ENCODE measurements at places on chromosomes 13 and 19.

DNA sequence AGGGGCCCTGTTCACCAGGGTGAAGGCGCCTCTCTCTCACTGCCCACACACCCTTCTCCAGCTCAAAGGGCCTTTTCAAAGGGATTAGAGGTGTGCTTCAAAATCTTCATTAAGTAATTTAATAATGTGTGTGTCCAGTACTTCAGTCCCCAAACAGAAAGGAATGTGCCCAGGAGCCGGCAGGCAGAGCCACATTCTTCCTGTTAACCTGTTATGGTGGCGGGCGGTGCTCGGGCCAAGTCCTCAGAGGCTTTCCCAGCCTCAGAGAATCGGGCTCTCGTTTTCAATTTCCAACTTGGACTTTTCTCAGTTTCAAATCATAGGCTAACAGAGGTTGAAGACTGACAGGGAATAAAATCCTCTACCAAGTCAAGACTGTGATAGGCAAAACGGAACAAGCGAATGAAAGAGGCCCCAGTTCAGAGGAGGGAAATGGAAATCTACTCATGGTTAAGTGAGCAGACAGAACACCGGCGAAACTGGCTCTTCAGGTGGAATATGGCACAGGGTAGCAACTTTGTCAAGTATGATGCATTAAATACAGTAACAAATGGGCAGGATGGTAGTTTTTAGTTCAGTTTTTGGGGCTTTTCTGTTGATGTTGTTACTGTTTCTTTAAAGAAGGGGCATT, 68.6 kb downstream of the FOXO1 start:
- no peak for DNase-seq

- DNase-seq, result no peak
Measured at GRCh38 chr13:42328672-42329071, 56.7 kb downstream of the AKAP11 start.

DNA sequence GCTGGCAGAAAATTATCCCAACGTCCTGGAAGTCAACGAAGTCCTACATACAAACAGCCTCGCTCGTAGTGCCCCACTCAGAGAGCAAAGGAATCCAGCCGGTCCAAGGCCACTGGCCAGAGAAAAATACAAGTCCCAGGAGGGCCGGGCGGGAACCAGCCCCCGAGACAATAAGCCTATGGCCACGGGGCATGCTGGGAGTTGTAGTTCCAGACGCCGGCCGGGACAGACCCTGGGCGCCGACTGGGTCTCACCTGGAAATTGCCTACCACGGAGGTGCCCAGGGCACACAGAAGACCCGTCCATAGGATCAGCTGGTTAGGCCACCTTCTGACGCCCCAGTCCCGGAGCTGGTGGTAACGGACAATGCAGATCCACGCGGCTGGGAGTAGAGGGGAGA, 5.4 kb downstream of the TMEM150B start:
- no peak for DNase-seq

DNA sequence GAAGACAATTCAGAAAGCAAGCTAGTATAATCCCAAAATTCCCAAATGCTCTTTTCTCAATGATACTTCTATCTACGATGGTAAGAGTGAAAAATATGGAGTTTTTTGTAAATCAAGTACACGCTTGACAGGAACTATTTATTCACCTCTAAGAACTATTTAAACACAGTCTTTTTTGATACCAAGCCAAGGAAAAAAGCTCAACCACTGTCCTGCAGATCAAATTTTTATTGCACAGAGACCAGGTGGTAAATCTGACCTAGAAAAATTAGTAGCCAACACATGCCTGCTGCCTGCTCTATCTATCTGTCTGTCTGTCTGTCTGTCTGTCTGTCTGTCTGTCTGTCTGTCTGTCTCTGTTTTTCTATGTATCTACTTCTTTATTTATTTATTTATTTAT, 292.2 kb downstream of the MZT1 start:
- DNase-seq, result no peak

DNA sequence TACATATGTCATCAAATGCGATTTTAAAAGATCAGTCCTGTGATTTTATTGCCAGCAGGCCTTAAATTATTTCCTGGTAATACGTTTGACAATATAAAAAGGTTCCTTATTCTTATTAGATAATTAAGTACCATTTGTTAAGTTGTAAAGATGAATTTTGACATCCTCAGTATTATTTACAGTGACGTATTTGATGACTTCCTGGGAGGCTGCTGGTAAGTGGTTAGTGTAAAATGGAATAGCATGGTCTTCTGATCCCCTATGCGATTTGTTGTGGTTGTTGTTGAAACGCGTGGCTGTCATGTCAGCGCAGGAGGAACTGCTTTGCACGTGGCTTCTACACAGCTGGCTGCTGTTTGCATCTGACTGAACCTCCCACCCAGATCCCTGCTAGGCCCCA, 99.7 kb downstream of the DCLK1 start:
- DNase-seq, result no peak

GRCh38 chr13:23623394-23623793, 53.2 kb downstream of the TNFRSF19 start:
- DNase-seq, result no peak

DNA sequence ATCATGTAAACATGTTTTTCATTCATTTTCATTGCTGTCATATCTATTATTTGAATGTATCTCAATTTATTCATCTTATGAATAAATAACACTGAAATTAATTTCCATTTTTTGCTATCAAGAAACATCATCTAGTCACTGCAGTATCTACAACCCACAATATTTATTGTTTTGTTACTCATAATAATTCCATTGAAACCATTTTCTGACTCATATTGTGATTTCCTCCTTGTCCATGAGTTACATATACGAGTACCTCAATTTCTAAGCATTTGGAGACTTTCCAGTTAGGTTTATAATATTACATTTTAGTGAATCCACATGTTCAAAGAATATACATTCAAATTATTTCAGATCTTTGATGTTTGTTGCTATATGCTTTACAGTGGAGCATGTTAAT, 1524.0 kb downstream of the SLITRK1 start:
- DNase-seq, result no peak

DNA sequence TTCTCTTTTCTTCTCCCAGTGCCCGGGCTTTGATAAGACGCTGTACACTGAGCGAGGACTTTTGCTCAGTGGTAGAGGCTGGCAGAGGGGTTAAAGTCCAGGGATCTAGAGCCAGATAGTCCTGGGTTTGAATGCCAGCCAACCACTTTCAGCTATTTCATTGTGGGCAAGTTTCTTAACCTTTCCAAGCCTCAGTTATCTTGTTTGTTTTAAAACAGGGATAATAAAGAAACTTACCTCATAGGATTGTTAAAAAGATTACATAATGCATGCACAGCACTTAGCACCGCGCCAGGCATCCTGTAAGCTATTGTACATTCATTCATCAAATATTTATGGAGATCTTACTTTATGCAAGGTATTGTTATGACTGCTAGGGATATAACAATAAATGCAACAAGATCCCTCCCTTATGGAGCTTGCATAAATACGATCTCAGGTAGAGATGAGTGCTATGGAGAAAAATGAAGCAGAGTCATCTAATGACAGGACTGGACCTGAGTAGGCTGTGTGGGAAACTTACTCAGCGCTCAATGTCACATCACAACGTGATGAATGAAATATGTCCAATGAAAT, 70.8 kb downstream of the LNX2 start:
- no peak for DNase-seq

- no peak for DNase-seq
Measured at GRCh38 chr13:80499536-80500290, 158.8 kb upstream of the SPRY2 start.

GRCh38 chr13:48595431-48596429, 58.0 kb upstream of the CYSLTR2 start:
- DNase-seq, result no peak

DNA sequence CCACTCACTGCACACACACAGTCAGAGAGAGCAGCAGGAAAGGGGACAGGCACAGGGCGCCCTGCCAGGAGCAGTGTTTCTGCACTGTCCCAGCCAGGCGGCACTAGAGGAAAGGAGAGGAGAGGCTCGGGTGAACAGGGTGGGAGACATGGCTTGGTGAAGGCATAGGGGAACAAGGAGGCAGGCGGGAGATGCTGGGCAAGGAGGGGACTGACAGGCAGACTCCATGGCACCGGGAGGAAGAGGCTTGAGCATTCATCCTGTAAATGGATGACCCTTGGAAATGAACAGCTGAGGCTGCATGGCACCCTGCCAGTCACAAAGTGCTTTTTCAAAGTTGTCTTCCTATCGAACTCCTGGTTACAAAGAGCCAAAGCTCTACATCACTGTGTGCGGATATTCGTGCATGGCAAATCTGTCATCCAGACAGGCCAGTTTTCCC, 22.4 kb downstream of the MED26 start:
- no peak for DNase-seq

DNA sequence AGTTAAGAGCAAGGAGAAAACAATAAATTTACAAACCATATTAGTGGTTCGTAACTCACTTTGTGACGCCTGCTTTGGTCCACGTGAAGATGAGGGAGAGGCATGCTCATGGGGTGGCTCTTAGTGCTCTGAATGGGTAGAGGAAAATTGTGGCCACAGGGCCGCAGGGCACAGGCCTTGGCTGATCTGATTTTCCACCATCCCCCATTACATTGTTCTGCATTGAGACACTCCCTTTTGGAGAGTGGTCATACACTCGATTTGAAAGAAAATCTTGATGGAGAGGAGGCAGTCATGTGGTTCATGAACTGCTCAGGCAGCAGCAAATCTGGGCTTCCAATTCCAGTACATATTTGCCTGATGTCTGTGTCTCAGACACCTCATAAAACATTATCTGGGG, 815.2 kb downstream of the UQCRFS1 start:
- DNase-seq, result no peak

- DNase-seq, result no peak
Measured at GRCh38 chr13:99205621-99206220, 5.1 kb downstream of the UBAC2 start.

DNA sequence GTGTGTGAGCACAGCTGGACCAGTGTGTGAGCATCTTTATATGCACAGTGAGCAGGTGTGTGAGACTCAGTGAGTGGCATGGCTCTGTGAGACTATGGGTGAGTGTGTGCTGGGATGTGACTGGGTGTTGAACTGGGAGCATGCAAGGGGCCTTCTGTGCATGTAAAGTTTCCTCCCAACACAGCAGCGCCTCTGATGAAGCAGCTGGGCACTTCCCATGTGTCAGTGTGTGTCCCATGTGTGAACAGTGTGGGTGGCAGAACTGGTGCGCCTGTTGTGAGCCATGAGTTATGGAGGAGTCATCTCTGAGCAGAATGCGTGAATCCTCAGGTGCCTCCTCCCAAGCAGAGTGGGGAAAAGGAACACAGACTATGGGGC, 24.1 kb downstream of the LGALS16 start:
- no peak for DNase-seq

GRCh38 chr13:99587021-99587420, 85.7 kb downstream of the TM9SF2 start:
- DNase-seq, result no peak

GRCh38 chr19:2636897-2637683, 65.4 kb downstream of the GNG7 start:
- DNase-seq, result peak; percentile 57

GRCh38 chr19:33273881-33274662, 28.3 kb downstream of the CEBPA start:
- DNase-seq, result no peak

DNA sequence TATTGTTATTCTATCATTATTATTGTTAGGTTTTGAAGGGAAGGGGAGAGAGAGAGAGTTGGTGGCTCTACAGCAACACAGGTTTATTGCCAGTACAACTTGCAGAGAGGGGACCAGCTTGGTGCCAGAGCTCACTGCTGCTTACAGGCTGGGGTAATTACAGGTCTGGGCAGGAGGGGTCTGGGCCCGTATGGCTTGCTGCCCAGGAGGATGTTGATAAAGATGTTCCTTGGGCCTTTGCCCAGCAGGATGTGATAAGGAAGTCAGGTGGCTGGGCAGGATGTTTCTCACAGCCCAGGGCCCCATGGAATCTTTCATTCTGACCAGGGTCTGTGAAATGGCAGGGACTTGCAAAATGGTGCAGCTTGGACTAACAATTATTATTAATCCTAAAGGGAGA, 64.2 kb upstream of the ZNF599 start:
- DNase-seq, result no peak

DNA sequence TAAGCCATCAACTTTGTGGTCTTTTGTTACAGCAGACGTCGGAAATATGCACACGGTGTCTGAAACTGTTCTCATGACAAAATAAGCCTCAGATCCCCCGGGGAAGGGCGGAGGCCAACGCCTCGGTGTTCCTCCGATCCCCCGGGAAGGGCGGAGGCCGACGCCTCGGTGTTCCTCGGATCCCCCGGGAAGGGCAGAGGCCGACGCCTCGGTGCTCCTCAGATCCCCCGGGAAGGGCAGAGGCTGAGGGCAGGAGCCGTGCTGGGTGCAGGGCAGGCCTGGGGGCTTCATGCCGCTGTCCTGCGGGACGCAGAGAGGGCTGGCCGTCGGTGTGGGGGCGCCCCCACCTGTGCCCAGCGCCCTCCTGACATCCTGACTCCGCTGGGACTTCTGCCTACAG, 4.7 kb downstream of the FGF22 start:
- DNase-seq, result no peak

- DNase-seq, result no peak
Measured at GRCh38 chr13:43676320-43676719, 110.5 kb downstream of the ENOX1 start.

DNA sequence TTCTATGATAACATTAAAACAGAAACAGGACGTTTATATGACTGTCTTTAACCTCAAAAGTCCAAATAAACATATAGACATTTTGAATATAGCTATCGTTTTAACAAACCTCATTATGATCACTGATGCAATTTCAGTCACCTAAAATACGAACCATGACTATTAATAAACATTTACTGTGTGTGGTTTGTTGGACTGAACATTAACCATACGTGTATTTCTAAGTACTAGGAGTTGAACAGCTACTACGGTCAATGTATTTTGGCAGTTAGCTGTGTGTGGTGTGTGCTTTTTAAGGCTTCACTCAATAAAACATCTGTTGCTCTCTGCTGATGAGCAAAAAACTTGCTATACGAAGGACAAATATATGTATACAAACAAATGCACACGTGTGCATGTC, 281.4 kb downstream of the ABCC4 start:
- DNase-seq, result no peak

All from occipital lobe (tissue), 3 donors.